ENCODE measurements at places on chromosomes 16 and 17.
A peak's percentile ranks its signal among the peaks of the same experiment; 100 is the strongest.

DNA sequence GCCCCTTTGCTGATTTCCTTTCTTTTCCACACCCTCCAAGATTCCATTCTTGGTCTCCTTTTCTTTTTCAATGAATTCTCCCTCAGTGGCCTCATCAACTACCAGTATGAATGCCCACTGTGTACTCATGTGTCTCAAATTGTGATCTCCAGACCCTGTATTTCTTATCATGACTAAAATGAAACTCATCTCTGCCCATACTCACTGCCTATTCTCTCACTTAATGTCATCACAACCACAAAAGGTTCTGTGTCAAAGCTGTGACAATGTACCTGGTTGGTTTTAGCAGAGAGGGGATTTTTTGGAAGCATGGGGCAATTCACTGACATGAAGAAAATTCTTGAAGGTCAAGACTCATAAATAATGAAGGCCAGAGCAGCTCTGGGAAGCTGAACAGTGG, 11.5 kb upstream of the TBX4 start:
- no peak for DNase-seq

DNA sequence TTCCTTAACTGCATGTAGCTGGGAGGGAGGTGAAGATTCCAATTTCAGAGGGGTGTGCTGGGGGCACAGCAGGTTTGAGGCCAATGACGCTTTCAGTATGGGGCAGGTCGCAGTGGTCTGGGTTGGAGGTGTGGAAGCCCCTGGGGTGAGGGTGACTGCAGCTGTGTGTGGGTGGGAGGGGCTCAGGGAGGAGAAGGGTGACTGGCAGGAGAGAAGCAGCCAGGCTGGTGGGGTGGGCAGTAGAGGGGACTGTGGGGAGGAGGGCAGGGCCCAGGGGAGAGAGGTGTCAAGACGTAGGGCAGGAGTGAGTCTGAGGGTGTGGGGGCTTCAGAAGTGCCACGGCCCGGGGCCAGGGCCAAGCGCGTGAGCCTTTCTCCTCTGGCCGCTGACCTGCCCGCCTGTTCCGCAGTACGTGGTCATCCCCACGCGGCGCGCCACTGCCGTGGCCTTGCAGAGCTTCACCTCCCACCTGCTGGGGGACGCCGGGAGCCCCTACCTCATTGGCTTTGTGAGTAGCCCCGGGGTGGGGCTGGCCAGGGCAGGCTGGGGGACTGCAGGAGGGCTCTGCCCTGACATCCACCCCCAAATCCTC, 19.4 kb downstream of the MYBBP1A start:
- DNase-seq: no peak

- no peak for DNase-seq
Observed at GRCh38 chr16:66898207-66898606, 17.9 kb downstream of the PDP2 start.

- no peak for DNase-seq
Observed at GRCh38 chr16:83400234-83400633, 407.5 kb upstream of the HSBP1 start.

GRCh38 chr16:65991149-65991701, 375.3 kb upstream of the CDH5 start:
- DNase-seq: no peak

DNA sequence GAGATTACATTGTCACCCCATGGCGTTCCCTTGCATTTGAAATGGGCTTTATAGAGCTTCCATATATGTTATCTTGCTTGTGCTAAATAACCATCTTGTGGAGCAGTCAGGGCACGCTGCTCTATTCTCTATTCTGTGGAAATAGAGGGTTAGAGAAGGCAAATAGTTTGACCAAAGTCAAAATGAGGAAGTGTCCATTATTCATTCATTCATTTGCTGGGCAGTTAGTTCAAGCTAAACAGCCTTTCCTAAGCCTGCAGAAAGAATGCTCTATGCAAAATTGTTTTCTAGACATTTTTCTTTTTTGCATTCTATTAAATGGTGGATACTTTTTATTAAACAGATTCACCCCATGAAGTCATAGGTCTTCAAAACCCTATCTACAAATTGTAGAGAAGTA, 67.8 kb upstream of the ELAC2 start:
- no peak for DNase-seq

- DNase-seq: no peak
Observed at GRCh38 chr16:65816556-65816955, 549.9 kb upstream of the CDH5 start.

- DNase-seq: peak; percentile 32
Observed at GRCh38 chr16:49857423-49858181, 1.7 kb upstream of the ZNF423 start.

DNA sequence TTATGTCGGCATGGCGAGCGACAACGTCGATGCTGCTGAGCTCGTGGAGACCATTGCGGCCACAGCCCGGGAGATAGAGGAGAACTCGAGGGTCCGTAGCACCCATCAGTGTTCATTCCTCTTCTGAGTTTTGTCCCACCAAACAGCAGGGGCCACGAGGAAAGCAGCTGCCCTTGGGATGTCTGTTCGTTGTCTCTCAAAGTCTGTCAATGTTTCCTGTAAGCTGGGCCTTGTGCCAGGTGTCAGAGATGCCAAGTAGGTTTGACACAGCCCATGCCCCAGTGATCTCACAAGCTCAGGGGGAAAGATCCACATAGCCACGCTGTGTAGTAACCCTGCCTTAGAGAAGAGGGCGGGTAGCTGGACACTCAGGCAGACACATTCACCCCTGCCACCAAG, 22.6 kb downstream of the NTAN1 start:
- DNase-seq: no peak

DNA sequence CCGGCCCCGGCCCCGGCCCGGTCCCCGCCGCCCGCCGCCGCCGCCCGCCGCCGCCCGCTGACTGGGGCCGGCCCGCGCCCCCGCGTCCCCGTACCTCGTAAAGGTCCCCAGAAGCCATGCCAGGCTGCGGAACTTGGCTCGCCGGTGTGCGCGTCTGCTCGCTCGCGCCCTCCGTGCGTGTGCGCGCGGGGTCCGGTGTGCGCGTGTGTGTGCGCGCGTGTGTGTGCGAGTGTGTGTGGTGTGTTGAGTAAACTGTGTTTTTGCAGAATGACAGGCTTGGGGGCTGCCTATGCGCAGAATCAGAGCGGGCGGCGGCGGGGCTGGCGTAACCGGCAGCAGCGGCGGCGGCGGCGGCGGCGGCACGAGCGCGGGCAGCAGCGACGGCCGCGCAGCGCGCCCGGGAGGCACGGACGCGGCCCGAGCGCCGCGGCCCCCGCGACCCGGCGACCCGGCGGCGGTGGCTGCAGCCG, 307 bp downstream of the CDYL2 start:
- peak; percentile 53 for DNase-seq

DNA sequence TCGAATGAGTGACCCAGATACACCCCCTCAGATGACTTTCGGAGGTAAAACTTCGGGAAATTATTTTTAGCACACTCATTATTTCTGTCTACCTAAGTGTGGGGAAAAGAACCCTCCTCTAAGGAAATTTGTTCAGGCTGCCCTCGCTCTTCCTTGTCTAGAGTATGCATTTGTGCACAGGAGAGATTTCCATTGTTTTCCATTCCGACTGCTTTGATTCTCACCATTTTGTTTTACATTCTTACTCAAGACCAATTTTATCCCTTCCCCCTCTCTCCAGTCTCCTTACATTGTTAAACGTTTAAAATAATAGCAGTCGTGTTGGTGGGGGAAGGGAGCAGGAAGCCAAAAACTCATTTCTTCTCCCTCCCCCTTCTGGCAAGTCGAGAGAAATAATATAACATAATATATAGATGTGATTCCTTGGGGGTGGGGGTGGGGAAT, 1.5 kb upstream of the CHD3 start:
- DNase-seq: no peak

GRCh38 chr16:54055864-54056263, 230.7 kb downstream of the IRX3 start:
- no peak for DNase-seq

DNA sequence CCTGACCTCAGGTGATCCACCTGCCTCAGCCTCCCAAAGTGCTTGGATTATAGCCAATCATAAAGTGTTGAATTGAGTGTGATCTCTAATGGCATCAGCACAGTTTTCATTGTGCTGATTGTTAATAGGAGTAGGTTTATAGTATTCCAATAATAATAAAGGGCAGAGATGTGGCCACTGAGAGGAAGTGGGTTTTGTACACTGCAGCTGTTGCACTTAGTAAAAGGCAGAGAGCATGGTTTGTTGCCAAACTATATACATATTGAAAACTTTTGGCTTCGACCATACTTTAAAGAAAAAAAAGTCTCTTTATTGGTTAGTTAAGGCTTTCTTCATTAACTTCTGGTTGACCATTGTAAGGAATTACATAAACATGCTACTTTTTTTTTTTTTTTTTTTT, 185.9 kb downstream of the CDK5R1 start:
- no peak for DNase-seq

GRCh38 chr17:6508519-6509030, 47.8 kb downstream of the PITPNM3 start:
- no peak for DNase-seq

DNA sequence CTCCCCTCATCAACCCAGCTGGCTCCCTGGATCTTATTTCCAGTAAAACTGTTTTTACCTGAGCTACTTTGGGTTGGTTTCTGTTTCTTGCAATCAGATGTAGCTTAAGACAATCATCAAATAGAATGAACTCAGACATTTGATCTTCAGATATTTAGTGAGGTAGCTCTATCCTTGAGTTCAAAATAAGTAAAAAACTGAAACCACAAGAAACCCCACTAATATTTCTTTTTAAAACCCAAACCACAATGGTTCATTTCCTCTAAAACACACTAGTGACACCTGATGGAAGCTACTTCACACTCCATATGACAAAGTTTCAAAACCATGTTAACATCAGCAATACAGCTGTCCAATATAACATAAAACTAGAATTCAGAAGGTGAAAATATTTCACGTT, 37.8 kb downstream of the CACNG1 start:
- DNase-seq: no peak

- DNase-seq: no peak
Observed at GRCh38 chr17:77308861-77309726, 168.3 kb downstream of the SEC14L1 start.

- DNase-seq: peak; percentile 45
Observed at GRCh38 chr17:77783991-77784820, 174.3 kb upstream of the TNRC6C start.

DNA sequence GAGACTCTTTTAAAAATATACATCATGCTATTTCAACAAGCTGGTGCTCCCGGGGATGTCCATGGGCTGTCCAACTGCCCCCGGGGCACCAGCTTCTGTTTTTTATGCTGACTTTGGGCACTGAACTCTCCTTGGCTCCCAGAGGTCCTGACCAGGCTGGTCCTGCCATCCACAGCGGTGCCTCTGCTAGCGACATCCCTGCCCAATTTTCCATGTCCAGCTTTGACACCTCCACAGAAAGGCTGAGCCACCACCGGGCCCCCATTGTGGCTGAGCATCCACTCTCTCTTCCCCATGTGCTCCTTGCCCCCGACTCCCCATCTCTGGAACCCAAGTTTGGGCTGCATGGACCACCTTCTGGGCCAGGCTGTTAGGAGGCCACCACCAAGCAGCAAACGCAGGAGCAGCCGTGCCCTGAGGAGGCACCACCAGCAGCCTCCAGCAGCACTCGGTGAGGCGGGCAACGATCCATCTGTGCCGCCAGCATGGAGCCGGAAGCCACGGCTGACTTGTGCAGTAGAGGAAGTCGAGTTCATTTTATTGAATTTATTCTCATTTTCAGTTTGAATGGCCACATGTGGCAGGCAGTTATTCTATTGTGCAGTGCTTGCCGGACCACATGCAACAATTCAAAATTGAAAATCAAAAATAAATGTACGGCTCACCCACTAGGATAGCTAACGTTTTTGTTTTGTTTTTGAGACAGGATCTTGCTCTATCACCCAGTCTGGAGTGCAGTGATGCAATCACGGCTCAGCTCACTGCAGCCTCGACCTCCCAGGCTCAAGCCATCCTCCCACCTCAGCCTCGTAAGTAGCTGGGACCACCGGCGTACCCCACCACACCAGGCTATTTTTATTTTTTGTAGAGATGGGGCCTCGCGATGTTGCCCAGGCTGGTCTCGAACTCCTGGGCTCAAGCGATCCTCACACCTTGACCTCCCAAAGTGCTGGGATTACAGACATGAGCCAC, 2.8 kb upstream of the MEAK7 start:
- no peak for DNase-seq
